ENCODE measurements at places on chromosomes 16 and 17.

- peak; percentile 10 for DNase-seq
Measured at GRCh38 chr16:4846503-4846900, 586 bp downstream of the GLYR1 start.

GRCh38 chr16:68275611-68276191 is 11.4 kb downstream of the SLC7A6 start:
- peak; percentile 24 for DNase-seq

- DNase-seq: no peak
Measured at GRCh38 chr16:79895053-79895916, 294.7 kb upstream of the MAF start.

DNA sequence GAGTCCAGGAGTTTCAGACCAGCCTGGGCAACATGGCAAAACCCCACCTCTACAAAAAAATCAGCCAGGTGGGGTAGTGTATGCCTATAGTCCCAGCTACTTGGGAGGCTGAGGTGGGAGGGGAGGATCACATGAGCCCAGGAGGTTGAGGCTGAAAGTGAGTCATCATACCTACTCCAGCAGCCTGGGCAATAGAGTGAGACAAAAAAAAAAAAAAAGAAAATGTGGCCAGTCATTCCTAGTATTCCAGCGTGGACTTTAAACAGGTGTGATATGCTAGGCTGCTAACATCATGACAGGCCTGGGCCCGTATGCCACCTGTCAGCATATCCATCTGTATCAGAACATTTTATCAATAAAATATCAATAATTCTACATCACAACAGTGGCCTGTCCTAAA is 143.3 kb downstream of the AATF start:
- DNase-seq: no peak

- DNase-seq: no peak
Measured at GRCh38 chr16:89922884-89923639, at the start of gene TUBB3. Gene TUBB3, plus strand, starts transcription at chr16:89923342. Its CDS starts 60 bp downstream, at chr16:89923402.

Measured in effector memory CD8-positive, alpha-beta T cell (primary cell).